ENCODE measurements at places on chromosomes 1 and 21. TPM values are rescaled to one million over a fixed set of nuclear protein-coding genes. Genes with fewer than 3 reads are reported as not detected.

The SPTA1 gene
- 1.3 TPM for polyA plus RNA-seq

The DNAH14 gene
- polyA plus RNA-seq = 16.3 TPM

The TUFT1 gene
- 9.9 TPM for polyA plus RNA-seq

DNA sequence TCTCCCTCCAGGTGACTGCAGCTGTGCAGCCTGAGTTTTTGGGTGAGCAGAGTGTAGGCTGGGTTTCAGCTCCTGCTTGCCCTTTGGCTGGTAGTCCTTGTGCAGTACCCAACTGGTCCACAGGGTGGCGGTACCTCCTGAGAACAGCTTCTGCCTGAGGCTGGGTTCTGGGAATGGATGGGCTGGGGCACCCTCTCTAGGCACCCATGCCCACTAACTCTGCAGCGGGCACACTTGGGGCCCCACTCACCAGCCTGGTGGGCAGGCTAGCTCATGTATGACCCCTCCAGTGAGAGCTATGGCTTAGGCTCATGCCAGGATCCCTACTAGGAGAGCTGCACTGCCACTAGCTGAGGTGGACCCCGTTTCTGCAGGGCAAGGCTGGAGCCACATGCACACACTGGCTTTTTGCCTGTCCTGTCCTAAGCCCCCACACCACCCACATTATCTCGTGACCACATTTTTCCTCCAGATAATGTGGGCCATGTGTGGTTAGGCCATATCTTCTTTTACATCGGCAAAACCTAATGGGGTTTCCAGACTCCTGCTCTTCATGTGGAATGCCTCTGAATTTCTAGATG, 15.5 kb upstream of the GSTM4 start:
- no peak for DNase-seq

DNA sequence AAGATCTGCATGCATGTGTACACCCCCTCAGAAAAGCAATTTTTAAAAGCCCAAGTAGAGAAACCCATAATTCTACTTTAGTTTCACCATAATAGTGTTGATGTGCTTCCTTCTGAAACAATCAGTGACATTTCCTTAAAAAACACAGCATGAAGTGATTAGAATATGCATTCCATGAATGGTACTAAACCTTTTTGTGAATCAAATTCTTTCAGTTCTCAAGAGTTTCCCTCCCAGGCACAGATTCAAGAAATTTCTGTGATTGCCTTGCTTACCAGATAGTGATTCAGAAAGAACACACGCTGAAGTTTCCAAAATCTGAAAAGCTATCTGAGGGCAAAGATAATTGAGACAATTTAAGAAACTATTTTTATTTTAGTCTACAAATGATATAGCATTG, 136.4 kb upstream of the ADGRL2 start:
- DNase-seq = no peak

DNA sequence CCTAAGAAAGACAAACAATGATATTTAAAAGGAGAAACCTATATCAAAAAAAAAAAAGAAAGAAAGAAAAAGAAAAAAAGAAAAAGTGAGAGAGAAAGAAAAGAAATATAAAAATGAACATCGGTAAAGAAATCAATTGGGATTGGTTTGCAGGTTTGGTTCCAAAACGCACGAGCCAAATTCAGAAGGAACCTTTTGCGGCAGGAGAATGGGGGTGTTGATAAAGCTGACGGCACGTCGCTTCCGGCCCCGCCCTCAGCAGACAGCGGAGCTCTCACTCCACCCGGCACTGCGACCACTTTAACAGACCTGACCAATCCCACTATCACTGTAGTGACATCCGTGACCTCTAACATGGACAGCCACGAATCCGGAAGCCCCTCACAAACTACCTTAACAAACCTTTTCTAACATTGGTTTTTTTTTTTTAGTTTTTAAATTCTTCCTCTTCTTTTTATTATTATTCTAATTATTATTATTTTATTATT, 11.7 kb downstream of the LHX9 start:
- DNase-seq = no peak

- no peak for DNase-seq
Measured at GRCh38 chr1:94660994-94661393, 119.4 kb upstream of the F3 start.

DNA sequence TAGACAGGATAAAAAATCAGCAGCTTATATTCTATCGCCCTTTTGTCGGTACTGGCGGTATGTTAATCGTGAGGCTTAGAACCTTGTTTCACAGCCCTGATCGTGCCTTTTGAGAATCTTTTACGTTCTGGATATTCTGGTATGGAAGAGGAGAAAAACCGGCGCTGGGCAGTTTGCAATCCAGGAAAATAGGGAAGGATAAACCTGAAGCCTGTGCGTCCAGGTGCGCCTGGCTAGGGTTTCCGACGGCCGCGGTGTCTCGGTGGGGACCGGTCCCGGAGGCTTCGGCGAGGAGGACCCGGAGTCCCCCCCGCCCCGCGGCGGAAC, 258 bp upstream of the SYPL2 start:
- no peak for DNase-seq

DNA sequence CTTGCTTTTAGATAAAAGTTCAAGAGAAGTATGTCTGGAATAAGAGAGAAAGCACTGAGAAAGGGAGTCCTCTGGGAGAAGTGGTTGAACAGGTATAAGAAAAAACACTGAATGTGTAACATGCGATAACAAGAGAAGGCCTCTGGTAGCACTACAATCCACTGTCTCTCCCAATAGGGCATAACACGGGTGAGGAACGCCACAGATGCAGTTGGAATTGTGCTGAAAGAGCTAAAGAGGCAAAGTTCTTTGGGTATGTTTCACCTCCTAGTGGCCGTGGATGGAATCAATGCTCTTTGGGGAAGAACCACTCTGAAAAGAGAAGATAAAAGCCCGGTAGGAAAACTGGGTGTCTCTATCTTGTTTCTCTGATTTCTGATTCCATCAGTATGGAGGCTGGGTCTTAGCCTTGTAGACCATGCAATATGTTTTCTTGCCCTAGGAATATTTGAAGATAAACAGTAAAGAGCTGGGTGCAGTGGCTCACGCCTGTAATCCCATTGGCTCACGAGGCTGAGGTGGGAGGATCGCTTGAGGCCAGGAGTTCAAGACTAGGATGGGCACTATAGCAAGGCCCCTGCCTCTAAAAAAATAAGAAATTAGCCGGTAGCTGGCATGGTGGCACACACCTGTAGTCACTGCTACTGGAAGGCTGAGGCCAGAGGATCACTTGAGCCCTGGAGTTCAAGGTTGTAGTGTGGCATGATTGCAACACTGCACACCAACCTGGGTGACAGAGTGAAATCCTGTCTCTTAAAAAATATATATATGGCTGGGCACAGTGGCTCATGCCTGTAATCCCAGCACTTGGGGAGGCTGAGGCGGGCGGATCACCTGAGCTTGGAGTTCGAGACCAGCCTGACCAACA, 40.4 kb downstream of the DAP3 start:
- peak; percentile 41 for DNase-seq

DNA sequence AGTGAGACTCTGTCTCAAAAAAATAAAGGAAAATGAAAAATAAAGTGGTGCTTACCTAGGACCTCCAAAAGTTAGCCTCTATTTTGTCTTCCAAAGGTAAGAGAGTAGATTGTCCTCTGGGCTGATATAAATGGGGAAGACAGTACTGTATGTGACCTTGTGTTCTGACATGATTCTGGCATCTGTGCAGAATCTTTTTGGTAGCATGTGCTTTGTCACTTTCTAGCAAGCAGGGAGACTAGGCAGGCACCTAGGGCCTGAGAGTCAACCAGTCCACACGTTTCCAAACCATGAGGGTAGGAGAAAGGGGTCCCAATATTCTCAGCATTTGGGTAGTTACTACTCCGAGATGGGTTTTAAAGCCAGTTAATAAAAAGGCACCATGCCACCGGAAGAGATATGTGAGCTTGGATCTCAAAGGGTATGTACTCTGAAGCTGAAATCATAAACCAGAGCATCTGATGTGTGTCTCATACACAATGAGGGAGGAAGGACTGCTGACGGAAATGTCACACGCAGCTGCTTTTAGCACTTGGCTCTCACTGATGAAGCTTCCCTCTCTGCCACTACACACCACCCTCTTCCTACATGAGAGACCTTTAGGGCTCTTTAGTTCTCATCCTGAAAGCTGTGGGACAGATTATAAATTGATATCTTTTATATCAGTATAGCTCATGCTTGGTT, 27.0 kb upstream of the SLC16A1 start:
- no peak for DNase-seq

- DNase-seq = no peak
Measured at GRCh38 chr21:17250778-17251241, 262.0 kb upstream of the CXADR start.

DNA sequence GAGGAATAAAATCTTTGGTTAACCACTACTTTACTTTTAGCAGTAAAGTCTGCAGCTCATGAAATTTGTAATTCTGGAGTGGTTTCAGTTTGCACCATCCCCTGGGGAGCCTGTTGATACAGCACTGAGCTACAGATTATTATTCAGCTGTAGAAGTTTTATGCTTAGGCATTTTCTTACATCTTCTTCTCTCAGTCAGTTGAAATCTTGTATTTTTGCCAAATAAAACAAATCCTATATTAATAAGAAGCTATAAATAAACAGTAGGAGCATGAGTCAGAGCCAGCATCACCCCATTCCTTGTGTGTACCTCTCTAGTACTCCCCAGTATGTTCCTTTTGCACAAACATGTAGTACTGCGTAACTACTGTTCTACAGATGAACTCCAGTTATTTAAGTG, 118.9 kb downstream of the ATF6 start:
- no peak for DNase-seq

GRCh38 chr1:85865213-85865612, 157.0 kb upstream of the ZNHIT6 start:
- DNase-seq = no peak

DNA sequence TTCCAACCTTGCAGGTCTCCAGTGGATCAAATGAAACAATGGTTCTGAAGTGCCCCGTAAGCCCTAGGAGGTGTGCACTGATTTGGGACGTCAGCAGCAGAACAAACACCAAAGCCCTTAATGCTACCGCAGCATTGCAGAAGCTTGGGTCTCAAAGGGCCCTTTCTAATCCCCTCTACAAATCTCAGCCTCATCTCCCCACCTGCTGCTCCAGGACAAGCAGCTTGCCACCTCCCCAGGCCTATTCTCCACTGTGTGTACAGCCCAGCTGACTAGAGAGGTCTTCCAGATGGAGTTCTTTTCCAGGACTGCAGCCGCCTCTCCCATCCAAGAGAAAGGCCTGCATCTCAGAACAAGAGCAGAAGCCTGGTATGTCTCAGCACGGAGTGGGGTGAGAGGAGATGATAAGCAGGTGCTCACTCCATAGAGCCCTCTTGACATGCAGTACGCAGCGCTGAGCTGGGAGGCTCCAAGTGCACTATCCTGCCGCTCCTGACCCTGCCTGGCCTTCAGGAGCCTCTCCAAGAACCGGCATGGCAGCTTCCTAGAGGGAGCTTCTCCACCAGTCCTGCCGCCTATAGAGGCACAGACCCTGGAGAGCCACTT, 46.3 kb downstream of the MRPL37 start:
- no peak for DNase-seq
